ENCODE measurements at places on chromosomes 11 and 22.

DNA sequence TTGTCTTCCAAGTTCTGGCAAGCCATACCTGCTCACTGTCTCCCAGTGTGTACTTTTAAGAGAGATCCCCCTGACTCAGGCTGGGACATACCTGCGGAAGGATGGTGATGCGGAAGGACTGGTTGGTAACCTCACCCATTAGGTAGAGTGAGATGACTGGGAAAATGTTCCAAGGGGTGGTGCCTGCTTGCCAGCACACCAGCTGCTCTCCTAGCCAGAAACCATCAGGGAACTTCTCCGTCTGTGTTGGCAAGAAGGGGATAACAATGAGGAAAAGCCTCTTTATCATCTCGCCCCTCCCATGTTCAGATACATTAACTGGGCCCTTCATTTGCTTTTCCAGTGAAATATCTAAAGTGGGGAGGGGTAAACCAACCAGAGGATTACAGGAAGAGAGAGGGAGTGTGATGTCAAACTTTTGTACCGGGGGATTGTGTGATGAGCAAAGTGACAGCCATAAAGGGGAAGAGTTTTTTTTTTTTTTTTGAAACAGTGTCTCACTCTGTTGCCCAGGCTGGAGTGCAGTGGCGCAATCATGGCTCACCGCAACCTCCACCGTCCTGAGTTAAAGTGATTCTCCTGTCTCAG, at the start of gene BACE1-AS:
TSS of gene BACE1-AS (plus strand) at position 538 of the 588 bp plus-strand sequence.
- peak; percentile 80 for DNase-seq

DNA sequence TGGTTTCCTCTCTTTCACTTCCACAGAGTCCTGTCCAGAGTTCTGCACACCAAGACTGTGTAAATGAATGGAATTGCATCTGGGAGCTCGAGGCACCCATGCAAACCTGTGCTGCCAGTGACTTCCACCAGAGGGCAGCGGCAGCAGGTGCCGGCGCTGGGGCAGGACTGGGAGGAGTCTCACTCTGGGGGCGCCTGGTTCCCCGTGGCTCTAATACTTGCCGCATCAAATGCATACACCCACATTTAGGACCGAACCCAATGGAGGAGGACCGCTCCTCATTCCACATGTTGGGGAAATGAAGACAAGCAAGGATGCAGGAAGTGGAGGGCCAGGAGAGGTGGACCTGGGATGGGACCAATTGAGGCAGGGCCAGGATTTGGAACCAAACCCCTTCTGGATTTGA, 1.1 kb upstream of the CD6 start:
- peak; percentile 66 for DNase-seq

DNA sequence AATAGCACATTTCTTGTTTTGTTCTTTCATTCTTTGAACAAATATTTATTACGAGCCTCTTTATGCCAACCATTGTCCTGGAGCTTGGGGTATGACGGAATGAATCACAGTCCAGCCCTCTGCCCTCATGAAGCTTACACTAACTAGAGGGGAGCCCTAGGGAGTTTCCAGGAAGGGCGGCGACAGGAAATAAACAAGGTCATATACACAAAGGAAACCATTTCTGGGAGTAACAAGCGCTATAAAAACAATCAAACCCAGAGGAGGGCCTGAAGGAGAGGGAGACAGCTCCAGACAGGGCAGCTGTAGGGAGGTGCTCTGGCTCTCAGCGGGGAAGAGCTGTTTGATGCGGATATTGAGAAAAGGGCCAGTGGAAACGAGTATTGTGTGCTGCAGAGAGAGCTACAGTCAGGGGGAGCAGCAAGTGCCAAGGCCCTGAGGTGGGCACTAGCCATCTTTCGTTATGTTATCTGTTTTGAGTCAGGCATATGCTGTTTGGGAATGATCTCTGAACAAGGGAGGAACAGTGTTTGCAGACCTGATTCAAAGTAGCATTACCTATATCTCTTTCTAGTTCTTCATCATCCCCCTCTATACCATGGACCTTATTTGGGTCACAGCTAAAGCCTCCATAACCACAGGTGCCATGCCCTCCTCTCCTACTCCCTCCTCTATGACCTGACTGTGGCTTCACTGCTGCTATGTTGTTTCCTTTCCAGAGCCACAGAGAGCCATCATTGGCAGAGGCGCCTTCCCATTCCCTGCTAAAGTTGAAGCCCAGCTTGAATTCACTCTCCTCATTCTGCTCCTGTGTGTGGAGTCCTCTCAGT, 15.3 kb upstream of the ZBTB16 start:
- DNase-seq: no peak

GRCh38 chr11:122791836-122792235, 46.5 kb upstream of the CRTAM start:
- DNase-seq: no peak

GRCh38 chr11:129163714-129164164, 28.4 kb downstream of the ARHGAP32 start:
- no peak for DNase-seq

- DNase-seq: no peak
These were observed 14.2 kb downstream of the ZBTB44 start for GRCh38 chr11:130300567-130300966.

DNA sequence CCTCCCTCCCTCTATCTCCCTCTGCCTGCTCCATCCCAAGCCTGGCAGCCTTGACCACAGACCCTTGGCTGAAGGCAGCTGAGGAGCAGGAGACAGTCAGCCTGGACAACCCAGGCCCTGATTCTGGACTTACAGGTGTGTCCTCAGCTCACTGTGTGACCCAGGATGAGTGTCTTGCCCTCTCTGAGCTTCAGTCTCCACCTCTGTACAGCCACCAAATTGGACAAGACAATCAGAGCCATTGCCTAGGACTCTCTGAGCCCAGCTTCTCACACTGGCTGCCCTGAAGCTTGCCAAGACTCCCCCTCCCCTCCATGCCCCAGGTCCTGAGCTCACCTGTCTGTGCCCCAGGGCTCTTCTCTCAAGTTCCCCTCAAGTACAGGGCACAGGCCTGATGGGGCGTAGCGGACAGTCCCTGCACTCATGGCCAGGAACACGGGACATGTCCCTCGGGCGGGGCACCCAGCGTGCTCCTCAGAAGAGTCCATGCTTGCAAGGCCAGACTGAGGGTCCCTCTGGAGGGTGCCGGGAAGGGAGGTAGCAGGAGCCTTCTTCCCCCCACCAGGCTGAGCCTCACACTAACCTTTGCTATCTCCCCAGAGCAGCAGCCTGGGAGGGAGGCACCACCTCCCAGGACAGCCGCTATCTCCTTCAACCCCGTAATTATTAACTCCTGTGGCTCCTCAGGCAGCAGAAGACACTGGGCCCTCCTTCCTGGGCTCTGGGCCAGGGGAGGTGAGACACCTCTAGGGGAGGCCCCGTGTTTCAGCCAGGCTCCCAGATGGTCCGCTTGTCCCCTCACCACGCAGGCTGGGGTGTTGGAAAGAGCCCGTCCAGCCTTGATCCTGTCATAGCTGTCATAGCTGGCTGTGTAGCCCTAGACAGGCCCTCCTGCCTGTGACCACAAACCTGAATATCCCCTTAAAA, 2.6 kb upstream of the RAB3IL1 start:
- DNase-seq: no peak

DNA sequence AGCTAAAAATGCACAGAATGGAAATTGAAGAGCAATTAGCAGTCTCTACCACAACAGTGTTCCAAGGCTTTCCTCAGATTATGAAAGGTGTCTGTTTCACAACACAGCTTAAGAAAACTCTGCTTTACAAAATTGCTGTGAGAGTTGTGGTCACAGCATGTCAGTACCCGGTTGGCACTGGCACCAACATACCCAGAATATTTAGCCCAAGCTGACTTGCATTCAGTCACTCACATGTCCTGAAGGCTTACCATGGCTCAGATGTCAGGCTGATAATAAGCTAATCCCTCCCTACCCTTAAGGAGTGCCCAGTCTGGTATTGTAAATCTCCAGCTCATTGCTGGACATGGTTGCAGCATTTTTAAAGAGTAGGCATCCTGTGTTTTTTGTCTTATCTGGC, 14.9 kb downstream of the NCR3LG1 start:
- no peak for DNase-seq

GRCh38 chr11:64348383-64349024, 8.5 kb downstream of the CCDC88B start:
- DNase-seq: no peak

DNA sequence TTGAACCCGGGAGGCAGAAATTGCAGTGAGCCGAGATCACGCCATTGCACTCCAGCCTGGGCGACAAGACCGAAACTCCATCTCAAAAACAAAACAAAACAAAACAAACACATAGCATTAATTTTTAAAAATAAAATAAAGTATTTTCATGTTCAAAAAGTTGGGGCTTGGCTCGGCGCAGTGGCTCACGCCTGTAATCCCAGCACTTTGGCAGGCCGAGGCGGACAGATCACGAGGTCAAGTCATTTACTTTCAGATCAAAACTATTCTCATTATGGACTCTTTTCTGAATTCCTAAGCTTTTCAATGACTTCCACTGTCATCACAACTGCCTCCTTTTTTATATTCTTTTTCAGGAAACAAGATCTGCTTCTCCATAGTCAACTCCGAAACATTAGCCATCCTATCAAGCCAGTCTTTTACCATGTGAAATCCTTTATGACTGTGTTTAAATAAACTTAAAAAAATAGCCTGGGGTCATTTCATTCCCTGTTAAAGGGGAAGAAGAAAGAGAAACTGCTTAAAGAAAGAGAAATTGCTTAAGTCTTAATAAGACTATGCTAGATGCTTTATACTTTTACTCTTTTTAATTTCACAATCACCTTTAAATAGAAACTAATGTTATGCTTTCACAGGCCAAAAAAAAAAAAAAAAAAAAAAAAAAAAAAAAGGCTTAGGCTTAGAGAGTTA, 13.1 kb upstream of the CHRNA10 start:
- DNase-seq: no peak

DNA sequence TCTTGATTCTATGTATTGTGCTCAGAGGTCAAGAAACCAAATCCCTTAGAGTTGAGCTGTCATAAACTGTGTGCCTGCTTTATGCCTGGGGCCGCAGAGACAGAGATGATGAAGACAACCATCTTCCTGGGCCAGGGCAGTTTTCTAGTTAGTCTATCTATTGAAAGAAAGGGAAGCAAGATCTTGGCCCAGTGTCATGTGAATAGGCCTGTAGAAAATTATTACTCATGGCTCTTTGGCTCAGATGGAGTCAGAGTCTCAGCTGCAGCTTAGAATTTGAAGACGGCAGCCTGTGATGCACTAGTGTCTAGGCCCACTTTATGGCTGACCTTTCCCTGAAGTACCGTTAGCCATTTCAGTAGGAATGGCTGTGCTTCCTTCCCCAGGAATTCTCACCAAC, 112.0 kb downstream of the DBX1 start:
- DNase-seq: no peak

DNA sequence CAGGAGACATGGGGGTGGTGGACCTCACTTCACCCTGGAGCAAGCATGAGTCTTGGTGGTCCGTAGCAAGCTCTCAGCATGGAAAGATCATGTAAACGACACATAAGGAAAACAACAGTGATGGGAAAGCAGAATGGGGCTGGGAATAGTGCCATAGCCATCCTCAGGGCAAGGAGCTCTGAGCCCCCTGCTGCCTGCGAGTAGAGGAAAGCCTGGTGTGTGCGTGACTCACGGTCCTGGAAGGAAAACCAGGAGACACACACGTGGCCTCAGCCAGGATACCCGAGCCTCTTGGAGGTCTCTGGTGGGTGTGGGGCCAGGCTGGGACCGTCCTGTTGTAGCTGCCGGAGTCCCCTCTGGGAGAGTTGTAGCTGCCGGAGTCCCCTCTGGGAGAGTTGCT, 12.4 kb downstream of the SHANK3 start:
- no peak for DNase-seq

DNA sequence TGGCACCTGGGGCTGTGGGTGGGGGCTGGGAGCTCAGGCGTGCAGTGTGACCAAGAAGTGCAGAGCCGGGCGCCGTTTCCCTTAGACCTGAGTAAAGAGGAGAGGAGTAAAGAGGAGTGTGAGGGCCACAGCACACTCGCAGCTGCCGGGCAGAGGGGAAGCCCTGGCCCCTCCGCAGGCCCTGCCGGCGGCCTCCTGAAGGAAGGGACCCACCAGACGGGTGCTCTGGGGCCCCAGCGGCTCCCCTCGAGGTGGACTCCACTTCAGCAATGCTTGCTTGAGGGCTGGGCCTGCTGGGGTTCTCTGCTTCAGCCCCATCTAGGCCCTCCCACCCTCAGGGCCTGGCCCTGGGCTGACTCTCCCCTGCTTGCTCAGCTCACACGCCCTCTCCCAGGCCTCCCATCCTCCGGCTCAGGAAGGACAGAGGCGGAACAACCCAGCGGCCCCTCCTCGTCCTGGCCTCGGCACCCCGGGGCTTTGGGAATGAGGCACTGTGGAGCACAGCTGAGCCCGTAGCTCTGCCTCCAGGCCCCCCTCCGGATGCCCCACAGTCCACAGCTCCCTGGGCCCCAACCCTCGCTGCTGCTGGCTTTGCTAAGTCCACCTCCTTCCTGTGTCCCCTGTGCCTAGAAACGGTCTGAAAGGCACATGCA, 1198.7 kb downstream of the BRD1 start:
- DNase-seq: no peak

GRCh38 chr11:113436672-113437252, 38.4 kb downstream of the DRD2 start:
- no peak for DNase-seq

- no peak for DNase-seq
These were observed 36.2 kb downstream of the FZD4 start for GRCh38 chr11:86918973-86919372.

- DNase-seq: no peak
These were observed 46.7 kb downstream of the TSPAN18 start for GRCh38 chr11:44773351-44773965.

- DNase-seq: no peak
These were observed 9.5 kb downstream of the EMID1 start for GRCh38 chr22:29215012-29215860.

DNA sequence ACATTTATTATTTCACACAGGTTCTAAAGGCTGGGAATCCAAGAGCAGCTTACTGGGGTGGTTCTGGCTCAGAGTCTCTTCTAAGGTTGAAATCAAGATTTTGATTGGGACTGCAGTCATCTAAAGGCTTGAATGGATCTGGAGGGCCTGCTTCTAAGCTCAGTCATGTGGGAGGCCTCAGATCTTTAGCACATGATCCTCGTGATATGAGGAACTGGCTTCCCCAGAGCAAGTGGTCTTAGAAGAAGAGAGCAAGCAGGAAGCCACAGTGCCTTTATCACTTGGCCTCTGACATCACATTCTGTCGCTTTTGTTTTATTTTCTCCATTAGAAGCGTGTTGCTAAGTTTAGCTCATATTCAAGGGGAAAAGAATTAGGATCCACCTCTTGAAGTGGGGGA, 88.9 kb downstream of the ARFGAP2 start:
- no peak for DNase-seq

- DNase-seq: no peak
These were observed 79.3 kb upstream of the SUSD2 start for GRCh38 chr22:24101966-24102365.

DNA sequence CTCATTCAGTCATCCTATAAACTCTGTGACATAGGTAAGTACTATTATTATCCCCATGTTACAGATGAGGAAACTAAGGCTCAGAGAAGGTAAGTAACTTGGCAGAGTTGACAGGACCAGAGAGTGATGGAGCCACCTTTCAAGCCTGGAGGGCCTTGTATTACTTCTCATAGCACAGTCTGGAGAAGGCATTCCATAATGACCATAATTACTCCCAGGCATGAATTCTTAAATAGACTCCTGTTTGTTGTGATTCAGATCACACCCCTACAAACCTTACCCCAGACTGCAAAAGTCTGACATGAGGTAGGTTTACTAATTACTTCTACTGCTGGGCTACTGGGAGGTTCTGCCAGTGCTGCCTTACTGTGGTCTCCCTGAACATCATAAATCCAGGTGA, 77.0 kb downstream of the CD44 start:
- DNase-seq: no peak
